ENCODE measurements at places on chromosomes 7 and 10.

GRCh38 chr7:10122551-10123100 is 851.0 kb upstream of the PHF14 start:
- H3K27me3 ChIP-seq = no peaks in the 10 kb centered on the region
- H3K27ac ChIP-seq = no peak overlapping the region
- no peak for DNase-seq
- H3K36me3 ChIP-seq = no peaks in the 10 kb centered on the region
- no peak overlapping the region for H3K4me3 ChIP-seq
- no peaks in the 10 kb centered on the region for H3K4me1 ChIP-seq

DNA sequence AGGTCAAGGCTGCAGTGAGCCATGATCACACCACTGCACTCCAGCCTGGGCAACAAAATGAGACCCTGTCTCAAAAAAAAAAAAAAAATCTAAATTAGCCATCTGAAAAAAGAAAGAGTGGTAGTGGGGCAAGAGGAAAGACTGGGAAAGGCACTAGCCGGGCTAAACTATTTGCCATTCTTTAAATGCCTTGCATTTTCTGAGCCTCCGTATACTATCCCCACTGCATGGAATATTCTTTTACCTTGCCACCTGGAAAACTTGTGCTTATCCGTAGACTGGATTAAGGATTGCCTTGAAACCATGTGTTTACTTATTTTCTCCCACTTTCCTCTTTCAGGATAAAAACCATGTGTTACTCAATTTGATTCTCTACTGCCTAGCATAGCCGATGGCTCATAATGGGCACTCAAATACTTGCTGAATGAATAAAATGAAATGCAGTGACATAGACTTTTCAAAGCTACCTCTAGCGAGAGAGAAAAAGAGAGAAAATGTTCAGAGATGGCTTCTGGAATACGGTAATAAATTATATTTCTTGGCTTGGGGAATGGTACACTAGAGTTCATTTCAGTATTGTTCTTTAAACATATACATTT is 30.6 kb downstream of the HYCC1 start:
- no peak overlapping the region for H3K27ac ChIP-seq
- peaks cover 14% of the 10 kb centered on the region for H3K4me1 ChIP-seq
- H3K36me3 ChIP-seq = peaks cover 6% of the 10 kb centered on the region
- DNase-seq = no peak

- DNase-seq = no peak
- no peaks in the 10 kb centered on the region for H3K36me3 ChIP-seq
- no peaks in the 10 kb centered on the region for H3K27me3 ChIP-seq
- H3K4me1 ChIP-seq = peaks cover 9% of the 10 kb centered on the region
- H3K27ac ChIP-seq = no peak overlapping the region
These were observed 126.9 kb downstream of the SDK1 start for GRCh38 chr7:3427957-3428356.

DNA sequence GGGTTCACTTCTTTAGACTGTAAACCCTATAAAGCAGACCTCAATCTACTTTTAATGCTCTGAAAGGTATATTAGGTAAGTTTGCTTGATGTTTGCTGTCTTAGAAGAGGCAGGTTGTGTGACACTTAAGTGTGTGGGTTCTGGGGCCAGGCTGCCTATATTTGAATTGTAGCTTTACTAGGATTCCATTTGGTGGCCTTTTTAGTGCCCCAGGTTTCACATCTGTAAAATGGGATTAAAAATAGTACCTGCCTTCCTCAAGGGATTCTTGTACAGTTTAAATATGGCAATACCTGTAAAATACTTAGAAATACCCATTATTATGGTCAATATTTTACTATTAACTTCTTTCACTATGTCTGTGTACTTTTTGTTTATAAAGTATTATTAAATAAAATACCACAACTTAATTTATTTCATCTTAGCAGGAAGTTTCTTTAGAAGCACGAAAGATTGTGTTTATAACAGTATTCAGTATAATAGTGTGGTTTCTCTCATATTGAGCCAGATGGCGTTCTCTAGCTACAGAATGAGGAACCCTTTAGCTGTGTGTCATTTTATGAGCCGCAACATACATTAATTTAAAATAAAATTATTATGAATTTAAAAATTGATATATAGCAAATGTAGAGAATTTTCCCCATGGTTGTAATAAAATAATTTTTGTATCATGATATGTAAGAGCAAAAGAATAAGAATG is 94.2 kb downstream of the CDK14 start:
- H3K27ac ChIP-seq = no peak overlapping the region
- no peaks in the 10 kb centered on the region for H3K4me1 ChIP-seq
- no peaks in the 10 kb centered on the region for H3K27me3 ChIP-seq
- no peak overlapping the region for H3K4me3 ChIP-seq
- no peaks in the 10 kb centered on the region for H3K36me3 ChIP-seq

GRCh38 chr10:785861-786214 is 96.4 kb upstream of the DIP2C start:
- H3K4me3 ChIP-seq = no peak overlapping the region
- peaks cover 8% of the 10 kb centered on the region for H3K4me1 ChIP-seq
- no peaks in the 10 kb centered on the region for H3K36me3 ChIP-seq
- H3K27me3 ChIP-seq = peaks cover 52% of the 10 kb centered on the region
- no peak overlapping the region for H3K27ac ChIP-seq

DNA sequence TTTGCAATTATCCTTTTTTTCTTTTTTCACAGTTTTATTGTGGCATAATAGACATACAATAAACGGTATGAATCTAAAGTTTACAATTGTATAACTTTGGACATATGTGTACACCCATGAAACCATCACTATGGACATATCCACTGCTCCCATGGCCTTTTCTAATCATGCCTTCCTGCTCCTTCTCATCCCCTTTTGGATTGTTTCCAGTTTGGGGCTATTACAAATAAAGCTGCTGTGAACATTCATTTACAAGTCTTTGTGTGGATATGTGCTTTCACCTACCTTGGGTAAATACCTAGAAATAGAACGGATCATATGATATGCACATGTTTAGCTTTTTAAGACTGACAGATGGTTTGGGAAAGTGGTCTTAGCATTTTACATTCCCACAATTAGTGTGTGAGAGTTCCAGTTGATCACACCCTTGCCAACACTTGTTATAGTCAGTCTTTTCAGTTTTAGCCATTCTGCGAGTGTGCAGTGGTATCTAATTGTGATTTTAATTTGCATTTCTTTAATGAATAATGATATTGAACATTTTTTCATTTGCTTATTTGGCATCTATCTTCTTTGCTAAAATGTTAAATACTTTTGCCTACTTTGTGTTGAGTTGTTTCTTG is 120.9 kb upstream of the KAT6B start:
- no peak for DNase-seq
- H3K4me1 ChIP-seq = no peaks in the 10 kb centered on the region
- no peak overlapping the region for H3K4me3 ChIP-seq
- no peak overlapping the region for H3K27ac ChIP-seq
- peaks cover 50% of the 10 kb centered on the region for H3K36me3 ChIP-seq

DNA sequence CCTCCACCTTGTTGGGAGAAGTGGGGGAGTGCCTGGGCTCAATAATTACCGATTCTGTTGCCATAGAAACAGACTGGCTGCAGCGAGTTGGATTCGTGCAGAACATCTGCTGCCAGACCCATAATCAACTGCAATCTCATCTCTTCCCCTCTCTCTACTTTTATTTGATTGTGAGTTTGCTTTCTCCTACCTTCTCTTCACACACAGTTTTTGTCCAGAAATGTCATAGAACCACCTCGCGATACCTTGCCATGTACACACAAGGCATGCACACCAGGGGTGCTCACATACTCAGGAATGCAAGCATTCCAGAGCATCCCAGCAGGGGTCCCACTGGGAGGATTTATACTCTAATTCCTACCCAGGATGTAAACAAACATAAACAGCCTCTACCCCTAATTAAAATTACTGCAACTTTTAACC is 262.2 kb upstream of the AOAH start:
- no peaks in the 10 kb centered on the region for H3K27me3 ChIP-seq
- DNase-seq = no peak
- peaks cover 49% of the 10 kb centered on the region for H3K4me1 ChIP-seq
- H3K4me3 ChIP-seq = no peak overlapping the region

- DNase-seq = no peak
- no peaks in the 10 kb centered on the region for H3K4me1 ChIP-seq
- no peak overlapping the region for H3K4me3 ChIP-seq
- H3K27ac ChIP-seq = no peak overlapping the region
- no peaks in the 10 kb centered on the region for H3K27me3 ChIP-seq
These were observed 4.6 kb upstream of the LDB3 start for GRCh38 chr10:86663576-86664339.

GRCh38 chr7:4738711-4739527 is 36.5 kb upstream of the AP5Z1 start:
- peaks cover 65% of the 10 kb centered on the region for H3K36me3 ChIP-seq
- peak overlapping the region; percentile 94 for H3K27ac ChIP-seq
- H3K27me3 ChIP-seq = no peaks in the 10 kb centered on the region
- DNase-seq = peak; percentile 51

DNA sequence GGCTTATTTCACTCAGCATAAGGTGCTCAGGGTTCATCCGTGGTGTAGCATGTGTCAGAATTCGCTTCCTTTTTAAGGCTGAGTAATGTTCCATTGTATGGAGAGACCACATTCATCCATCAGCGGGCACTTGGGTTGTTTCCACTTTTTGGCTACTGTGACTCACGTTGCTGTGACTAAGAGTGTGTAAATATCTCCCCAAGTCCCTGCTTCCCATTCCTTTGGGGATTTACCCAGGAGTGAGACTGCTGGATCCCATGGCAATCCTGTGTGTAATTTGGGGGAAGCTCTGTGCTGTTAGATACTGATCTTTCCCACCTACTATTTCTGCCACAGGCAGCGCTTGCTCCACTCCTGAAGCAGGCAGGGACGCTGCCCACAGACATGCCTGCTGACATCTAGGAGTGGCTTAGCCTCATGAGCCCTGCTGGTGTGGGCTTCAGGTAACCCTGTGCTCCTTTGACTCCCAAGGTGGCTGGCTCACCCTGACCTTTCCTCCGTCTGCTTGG is 346.0 kb downstream of the FRMD4A start:
- no peak overlapping the region for H3K4me3 ChIP-seq
- no peaks in the 10 kb centered on the region for H3K36me3 ChIP-seq
- peaks cover 18% of the 10 kb centered on the region for H3K4me1 ChIP-seq

- no peak for DNase-seq
- no peak overlapping the region for H3K4me3 ChIP-seq
- peaks cover 1% of the 10 kb centered on the region for H3K4me1 ChIP-seq
- H3K27me3 ChIP-seq = peaks cover 4% of the 10 kb centered on the region
These were observed 77.4 kb upstream of the SEM1 start for GRCh38 chr7:96786998-96787395.

GRCh38 chr10:100651916-100652315 is 93.5 kb upstream of the PAX2 start:
- peaks cover 71% of the 10 kb centered on the region for H3K27me3 ChIP-seq
- H3K36me3 ChIP-seq = no peaks in the 10 kb centered on the region
- H3K27ac ChIP-seq = no peak overlapping the region
- H3K4me1 ChIP-seq = peaks cover 22% of the 10 kb centered on the region
- H3K4me3 ChIP-seq = no peak overlapping the region

DNA sequence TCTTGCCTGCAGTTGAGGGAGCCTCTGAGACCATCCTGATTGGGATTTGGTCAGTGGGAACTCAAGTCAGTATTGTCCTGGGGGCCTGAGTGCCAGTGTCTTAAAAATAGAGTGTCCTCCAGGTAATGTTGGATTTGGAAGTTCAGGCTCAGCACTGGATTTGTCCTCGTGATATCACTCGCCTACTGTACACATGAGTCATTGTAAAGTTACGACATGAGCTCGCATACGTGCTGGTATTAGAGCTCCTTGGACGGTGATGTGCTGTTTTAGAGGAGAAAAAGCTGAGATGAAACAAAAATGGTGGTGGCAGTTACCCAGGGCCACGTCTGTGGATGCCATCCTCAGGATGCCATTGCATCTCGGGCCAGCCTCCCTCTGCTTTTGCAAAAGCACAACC is 78.2 kb downstream of the MGMT start:
- no peak overlapping the region for H3K27ac ChIP-seq
- H3K4me3 ChIP-seq = no peak overlapping the region
- H3K36me3 ChIP-seq = peaks cover 91% of the 10 kb centered on the region
- no peak for DNase-seq
- no peaks in the 10 kb centered on the region for H3K27me3 ChIP-seq

GRCh38 chr10:132223156-132223590 is 36.4 kb downstream of the DPYSL4 start:
- no peak overlapping the region for H3K4me3 ChIP-seq
- peak; percentile 75 for DNase-seq
- no peak overlapping the region for H3K27ac ChIP-seq
- peaks cover 15% of the 10 kb centered on the region for H3K36me3 ChIP-seq
- H3K4me1 ChIP-seq = no peaks in the 10 kb centered on the region

GRCh38 chr7:35286422-35286821 is 32.5 kb upstream of the TBX20 start:
- H3K27me3 ChIP-seq = peaks cover 11% of the 10 kb centered on the region
- no peaks in the 10 kb centered on the region for H3K4me1 ChIP-seq
- no peak overlapping the region for H3K4me3 ChIP-seq
- no peaks in the 10 kb centered on the region for H3K36me3 ChIP-seq
- DNase-seq = no peak

- H3K4me1 ChIP-seq = no peaks in the 10 kb centered on the region
- H3K27me3 ChIP-seq = peaks cover 14% of the 10 kb centered on the region
- no peaks in the 10 kb centered on the region for H3K36me3 ChIP-seq
These were observed 36.1 kb upstream of the CCNY start for GRCh38 chr10:35300063-35300699.

GRCh38 chr7:87152897-87153641 is 816 bp downstream of the DMTF1 start:
- peaks cover 50% of the 10 kb centered on the region for H3K36me3 ChIP-seq
- H3K4me3 ChIP-seq = peak overlapping the region; percentile 88
- H3K27me3 ChIP-seq = no peaks in the 10 kb centered on the region
- H3K27ac ChIP-seq = peak overlapping the region; percentile 98
- peak; percentile 66 for DNase-seq

DNA sequence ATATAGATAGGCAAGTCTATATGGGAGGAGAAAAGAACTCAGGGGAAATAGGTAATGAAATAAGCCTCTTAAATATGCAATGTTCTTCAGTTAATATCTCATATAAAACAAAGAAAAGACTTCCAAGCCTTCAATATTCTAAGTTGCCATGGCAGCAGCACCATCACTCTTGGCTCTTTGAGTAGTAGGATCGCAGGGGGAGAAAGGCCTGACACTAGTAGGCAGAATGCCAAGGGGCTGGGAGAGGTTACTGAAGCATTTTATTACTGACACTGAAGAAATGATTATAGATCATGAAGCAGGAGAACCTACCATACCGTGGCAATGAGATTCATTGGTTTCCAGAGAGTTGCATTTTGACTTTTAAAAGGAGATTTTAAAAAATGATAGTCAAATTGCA is 193.9 kb downstream of the NXPH1 start:
- no peaks in the 10 kb centered on the region for H3K4me1 ChIP-seq
- no peak for DNase-seq
- H3K4me3 ChIP-seq = no peak overlapping the region
- H3K36me3 ChIP-seq = no peaks in the 10 kb centered on the region

GRCh38 chr10:127326883-127327282 is 130.5 kb upstream of the INSYN2A start:
- H3K27ac ChIP-seq = no peak overlapping the region
- no peaks in the 10 kb centered on the region for H3K4me1 ChIP-seq
- no peaks in the 10 kb centered on the region for H3K36me3 ChIP-seq
- H3K4me3 ChIP-seq = no peak overlapping the region
- H3K27me3 ChIP-seq = peaks cover 8% of the 10 kb centered on the region

Measured in activated T-cell treated with anti-CD3 and anti-CD28 coated beads, Interleukin-2, amount 50 U/mL, for 24 hours (primary cell).